Activated naive CD8-positive, alpha-beta T cell treated with anti-CD3 and anti-CD28 coated beads, Interleukin-2, amount 10 ng/mL, durations not matched to agents 7 days and 5 days (primary cell): ENCODE measurements at places on chromosomes 6 and 20.

GRCh38 chr6:13298446-13298845 is 29.9 kb downstream of the TBC1D7 start:
- DNase-seq = no peak

- DNase-seq = no peak
Observed at GRCh38 chr6:141667580-141668309, 465.0 kb upstream of the GJE1 start.

GRCh38 chr6:15796130-15796771 is 133.4 kb upstream of the DTNBP1 start:
- no peak for DNase-seq

GRCh38 chr20:59751075-59751711 is 146.9 kb downstream of the PHACTR3 start:
- peak; percentile 71 for DNase-seq

- DNase-seq = no peak
Observed at GRCh38 chr6:44254191-44255104, 2.9 kb downstream of the SLC35B2 start.

DNA sequence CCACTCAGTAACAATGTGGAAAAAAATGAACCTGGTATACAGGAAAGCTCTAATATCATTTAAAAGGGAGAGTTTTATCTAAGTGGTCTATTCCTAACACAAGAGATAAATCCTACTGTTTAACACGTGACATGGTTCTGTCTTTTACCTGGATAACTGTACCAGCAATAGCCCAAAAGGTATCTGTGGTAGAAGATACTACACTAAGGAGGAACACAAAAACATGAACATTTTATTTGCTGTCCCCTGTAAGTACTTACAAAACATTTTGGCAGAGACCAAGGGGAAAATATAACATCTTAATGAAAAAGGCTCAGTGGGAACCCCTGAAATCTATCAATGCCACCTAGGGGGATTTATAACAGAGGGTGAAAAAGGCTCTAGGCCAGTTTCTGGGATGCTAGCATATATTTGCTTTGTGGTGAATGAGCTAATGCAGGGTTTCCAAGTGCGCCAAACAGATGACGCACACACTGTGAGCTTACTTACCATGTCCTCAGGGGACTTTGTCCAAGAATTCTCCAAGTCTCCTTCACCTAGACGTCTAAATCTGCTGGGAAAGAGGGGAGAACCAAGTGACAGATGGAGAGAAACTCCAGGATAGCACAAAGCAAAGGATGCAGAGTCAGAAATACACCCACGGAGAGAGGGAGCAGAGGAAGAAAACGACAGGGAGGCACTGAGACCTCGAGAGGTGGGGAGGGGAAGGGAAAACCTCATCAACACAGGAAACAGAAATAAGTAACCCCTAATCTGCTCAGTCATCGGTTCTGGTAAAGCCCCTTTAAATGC is 147.9 kb upstream of the PRND start:
- no peak for DNase-seq

- no peak for DNase-seq
Observed at GRCh38 chr6:89951574-89952104, 57.4 kb downstream of the GJA10 start.

DNA sequence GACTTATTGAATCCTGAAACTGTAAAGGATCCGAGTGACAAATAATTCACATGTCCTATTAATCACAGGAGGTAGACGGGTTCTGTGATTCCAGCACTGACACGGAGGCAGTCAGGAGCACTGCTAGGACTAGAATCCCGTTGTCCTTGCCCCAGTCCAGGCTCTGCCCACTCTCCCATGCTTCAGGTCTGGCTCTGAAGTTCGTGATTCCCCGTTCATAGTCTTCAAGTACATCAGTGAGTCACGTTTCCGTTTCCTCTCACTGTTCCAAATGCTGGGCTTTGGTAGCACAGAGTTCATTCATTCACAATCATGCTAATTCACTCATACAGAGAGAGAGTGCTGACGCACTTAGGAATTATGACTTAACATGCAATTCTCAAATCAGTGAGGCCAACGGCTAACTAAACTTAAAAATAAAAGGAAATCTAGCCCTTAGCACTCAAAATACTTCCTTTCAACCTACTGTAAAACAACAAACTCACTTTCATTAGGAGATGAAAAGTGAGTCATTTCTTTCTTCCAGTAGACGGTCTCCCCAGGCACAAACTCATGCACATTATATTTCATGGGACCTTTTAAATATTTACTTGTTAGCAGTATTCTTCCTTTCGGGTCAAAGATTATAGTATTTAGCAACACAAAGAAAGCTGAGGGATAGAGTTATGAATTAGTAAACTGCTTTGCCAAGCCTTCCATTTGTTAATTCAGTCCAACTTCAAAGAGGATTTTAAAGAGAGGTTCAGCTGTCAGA is 94.0 kb upstream of the NHSL1 start:
- no peak for DNase-seq
